Left lung (tissue), 14 donors: ENCODE measurements at places on chromosomes 16 and 17. TPM values are rescaled to one million over a fixed set of nuclear protein-coding genes. Genes with fewer than 3 reads are reported as not detected.

ADAM11 gene
- 0.64 TPM for total RNA-seq

MAPT gene
- 1.9 TPM for total RNA-seq

NPB gene
- 0.60 TPM for total RNA-seq

CTRL gene
- total RNA-seq = 0.50 TPM

TOM1L1 gene
- 41.5 TPM for total RNA-seq

- peaks cover 24% of the 10 kb centered on the region for H3K36me3 ChIP-seq
- no peaks in the 10 kb centered on the region for H3K4me1 ChIP-seq
- no peak overlapping the region for H3K27ac ChIP-seq
- no peak overlapping the region for H3K4me3 ChIP-seq
Observed at GRCh38 chr17:82793974-82794630, 42.2 kb downstream of the TBCD start.

- DNase-seq = no peak
- peaks cover 5% of the 10 kb centered on the region for H3K4me1 ChIP-seq
- H3K4me3 ChIP-seq = no peak overlapping the region
- H3K36me3 ChIP-seq = no peaks in the 10 kb centered on the region
- H3K27me3 ChIP-seq = no peaks in the 10 kb centered on the region
Observed at GRCh38 chr17:65061646-65062045, 5.1 kb upstream of the GNA13 start.

GRCh38 chr16:67198238-67198734 is 645 bp upstream of the ELMO3 start:
- peak overlapping the region; percentile 61 for H3K27ac ChIP-seq
- no peak for DNase-seq
- H3K27me3 ChIP-seq = no peaks in the 10 kb centered on the region
- H3K4me3 ChIP-seq = no peak overlapping the region
- H3K4me1 ChIP-seq = peaks cover 50% of the 10 kb centered on the region
- H3K36me3 ChIP-seq = peaks cover 97% of the 10 kb centered on the region

DNA sequence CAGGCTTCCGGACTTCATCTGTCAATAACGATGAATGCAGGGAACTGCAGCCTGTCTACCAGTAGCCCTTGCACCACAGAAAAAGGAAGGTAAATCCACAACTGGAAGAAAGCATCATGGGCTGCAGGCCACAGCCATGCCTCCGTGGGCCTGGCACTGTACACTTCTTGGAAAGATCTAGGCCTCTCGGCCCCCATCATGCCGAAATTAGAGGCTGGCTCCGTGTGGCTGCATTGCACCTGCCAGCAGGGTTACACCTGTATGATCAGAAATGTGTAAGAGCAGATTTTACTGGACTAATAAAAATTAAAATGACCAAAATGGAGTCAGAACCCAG is 52.2 kb downstream of the SDK2 start:
- no peak overlapping the region for H3K27ac ChIP-seq
- H3K4me3 ChIP-seq = no peak overlapping the region
- H3K27me3 ChIP-seq = no peaks in the 10 kb centered on the region

DNA sequence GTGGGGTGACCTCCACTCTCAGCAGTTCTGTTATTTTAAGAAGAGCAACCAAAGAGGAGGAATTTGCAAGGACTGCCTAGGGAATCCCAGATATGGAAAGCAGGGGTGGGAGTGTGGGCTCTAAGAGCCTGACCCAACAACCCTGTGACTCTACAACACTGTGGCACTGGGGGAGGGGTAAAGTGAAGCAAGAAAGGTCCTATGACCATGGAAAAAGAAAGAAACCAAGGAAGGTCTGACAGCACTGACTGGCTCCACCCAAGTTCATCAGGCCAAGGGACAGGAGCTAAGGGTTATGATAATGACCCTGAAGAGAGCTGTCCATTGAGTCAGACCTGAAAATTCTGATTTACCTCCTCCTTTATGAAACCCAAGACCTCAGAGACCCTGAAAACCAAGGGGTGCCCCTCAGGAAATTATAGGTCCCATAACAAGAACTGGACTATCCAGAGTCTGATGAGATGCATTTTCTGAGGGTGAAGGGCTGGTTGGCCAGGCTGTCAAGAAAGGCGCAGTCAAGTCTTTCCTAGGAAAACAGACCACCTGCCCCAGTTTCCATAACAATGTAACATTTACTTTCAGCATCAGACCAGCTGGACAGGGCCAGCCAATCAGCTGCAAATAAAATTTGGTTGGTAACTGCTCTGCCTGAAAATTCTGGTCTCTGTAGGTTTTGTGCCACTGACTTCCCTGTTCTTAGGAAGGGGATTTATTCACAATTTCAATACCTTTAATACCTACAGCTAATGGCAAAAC is 53.8 kb upstream of the MTMR4 start:
- H3K27ac ChIP-seq = no peak overlapping the region
- H3K27me3 ChIP-seq = no peaks in the 10 kb centered on the region
- no peak overlapping the region for H3K4me3 ChIP-seq

GRCh38 chr17:8927395-8927794 is 38.1 kb downstream of the PIK3R5 start:
- H3K36me3 ChIP-seq = no peaks in the 10 kb centered on the region
- H3K27ac ChIP-seq = no peak overlapping the region
- H3K27me3 ChIP-seq = peaks cover 13% of the 10 kb centered on the region

GRCh38 chr16:88548131-88548874 is 21.9 kb upstream of the ZC3H18 start:
- no peak overlapping the region for H3K27ac ChIP-seq
- DNase-seq = no peak
- no peak overlapping the region for H3K4me3 ChIP-seq

DNA sequence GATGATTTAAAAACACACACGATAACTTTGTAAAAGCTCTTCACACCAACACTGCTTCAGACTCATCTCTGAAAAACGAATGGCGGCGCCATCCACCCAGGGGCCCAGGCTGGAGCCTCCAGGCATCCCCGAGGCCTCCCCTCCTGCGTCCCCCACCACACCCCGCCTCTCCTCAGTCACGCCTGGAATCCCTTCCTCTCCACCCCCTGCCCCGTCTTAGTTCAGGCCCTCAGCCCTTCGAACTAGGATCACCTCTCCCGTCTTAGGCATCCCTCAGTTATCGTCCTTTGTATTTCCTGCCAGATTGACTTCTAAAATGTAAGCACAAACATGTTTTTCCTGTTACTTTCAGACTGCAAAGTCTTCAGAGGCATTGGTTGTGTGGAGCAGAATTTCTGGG is 58.3 kb downstream of the NDEL1 start:
- no peak for DNase-seq
- H3K36me3 ChIP-seq = peaks cover 40% of the 10 kb centered on the region
- H3K4me3 ChIP-seq = no peak overlapping the region
- H3K27me3 ChIP-seq = no peaks in the 10 kb centered on the region
